ENCODE measurements at places on chromosomes 11 and 22.
A peak's percentile ranks its signal among the peaks of the same experiment; 100 is the strongest.

DNA sequence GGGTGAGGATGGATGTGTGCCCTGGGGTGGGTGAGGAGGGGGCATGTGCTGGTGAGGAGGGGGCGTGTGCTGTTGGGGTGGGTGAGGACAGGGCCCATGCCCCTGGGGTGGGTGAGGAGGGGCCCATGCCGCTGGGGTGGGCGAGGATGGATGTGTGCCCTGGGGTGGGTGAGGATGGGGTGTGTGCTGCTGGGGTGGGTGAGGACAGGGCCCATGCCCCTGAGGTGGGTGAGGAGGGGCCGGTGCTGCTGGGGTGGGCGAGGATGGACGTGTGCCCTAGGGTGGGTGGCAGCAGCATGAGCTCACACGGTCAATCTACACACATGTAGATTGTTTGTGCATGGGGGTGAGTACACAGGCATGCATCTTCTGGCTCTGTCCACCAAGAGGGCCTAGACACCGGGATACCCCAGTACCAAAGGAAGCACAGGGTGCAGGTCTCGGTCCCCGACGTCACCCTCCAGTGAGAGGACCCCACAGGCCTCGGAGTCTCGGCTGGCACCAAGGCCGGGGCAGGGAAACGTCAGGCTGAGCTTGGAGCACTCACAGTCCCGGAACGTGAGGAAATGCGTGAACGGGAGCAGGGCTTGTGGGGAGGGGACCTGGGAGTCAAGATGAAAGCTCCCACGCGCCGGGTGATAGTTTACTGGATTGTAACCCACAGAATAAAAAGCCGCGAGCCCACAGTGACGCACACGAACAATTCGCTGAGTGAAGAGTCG, 37.4 kb upstream of the TOLLIP start:
- DNase-seq: no peak

- no peak for DNase-seq
Measured at GRCh38 chr22:17085277-17086181, 729 bp downstream of the IL17RA start.

- no peak for DNase-seq
Measured at GRCh38 chr22:45638197-45638596, 33.4 kb upstream of the ATXN10 start.

- DNase-seq: no peak
Measured at GRCh38 chr22:23236440-23237184, 56.3 kb downstream of the BCR start.

GRCh38 chr11:74147199-74147929, 23.4 kb downstream of the C2CD3 start:
- DNase-seq: no peak

DNA sequence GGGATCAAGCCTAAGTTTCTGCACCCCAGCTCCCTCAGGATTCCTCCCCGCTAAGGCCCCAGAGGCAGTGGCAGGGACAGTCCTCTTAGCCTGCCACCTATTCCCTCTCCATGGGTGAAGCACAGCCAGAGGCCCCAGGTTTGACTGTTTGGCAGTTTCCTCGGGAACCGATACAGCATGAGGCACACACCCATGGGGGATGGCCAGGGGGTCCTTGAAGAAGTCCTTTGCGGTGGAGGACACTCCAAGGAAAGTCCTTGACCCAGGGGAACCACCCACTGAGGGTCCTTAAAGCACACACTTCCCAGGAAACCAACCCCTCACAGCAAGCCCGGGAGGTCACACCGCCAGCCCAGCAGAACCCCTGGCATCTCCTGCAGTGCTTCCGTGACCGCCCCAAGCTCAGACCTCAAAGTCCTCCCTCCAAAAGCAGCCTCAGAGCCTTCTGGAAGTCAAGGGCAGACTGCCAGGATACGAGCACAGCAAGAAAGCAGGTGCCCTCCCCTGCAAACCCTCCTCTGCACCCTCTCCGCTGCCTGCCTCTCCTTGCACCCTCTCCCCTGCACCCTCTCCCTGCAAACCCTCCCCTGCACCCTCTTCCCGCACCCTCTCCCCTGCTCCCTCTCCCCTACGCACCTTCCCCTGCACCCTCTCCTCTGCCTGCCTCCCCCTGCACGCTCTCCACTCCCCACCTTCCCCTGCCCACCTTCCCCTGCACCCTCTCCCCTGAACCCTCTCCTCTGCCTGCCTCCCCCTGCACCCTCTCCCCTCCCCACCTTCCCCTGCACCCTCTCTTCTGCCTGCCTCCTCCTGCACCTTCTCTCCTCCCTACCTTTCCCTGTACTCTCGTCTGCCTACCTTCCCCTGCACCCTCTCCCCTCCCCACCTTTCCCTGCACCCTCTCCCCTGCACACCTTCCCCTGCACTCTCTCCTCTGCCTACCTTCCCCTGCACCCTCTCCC, 1.4 kb downstream of the SIGIRR start:
- no peak for DNase-seq

- DNase-seq: no peak
Measured at GRCh38 chr11:32429477-32429876, 5.9 kb downstream of the WT1 start.

- DNase-seq: no peak
Measured at GRCh38 chr11:70247042-70247709, 23.3 kb upstream of the PPFIA1 start.

DNA sequence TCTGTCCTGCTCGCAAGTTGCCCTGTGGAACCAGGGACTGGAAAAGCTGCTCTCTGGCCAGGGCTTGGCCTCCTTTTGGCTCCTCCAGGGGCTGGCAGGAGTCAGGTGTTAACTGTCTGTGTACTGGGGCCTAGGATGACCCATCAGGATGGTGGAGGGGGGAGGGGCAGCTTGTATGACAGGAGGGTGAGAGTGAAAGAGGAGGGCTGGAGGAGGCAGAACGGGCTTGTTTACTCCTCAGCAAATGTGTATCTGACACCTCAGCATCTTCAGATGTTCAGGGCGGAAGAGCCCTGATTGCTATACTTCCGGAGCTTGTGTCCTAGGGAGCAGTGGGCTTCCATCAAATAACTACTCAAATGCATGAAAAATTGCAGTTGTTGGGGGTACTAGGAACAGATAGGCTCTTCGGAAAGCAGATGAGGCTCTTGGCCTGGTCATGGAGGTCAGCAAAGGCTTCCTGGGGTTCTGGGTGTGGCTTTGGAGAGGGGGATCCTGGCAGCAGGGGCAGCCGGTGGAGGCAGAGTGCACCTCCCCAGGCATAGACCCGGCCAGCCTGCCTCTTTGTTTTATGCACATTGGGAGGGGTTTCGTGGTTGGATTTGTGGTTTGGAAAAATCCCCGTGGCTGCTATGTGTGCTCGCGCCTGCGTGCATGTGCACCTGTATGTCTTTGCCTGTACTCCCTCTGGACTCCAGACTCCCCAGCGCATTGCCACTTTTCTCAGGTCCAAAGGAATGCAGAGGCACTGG, 31.2 kb downstream of the CD82 start:
- no peak for DNase-seq

- DNase-seq: no peak
Measured at GRCh38 chr11:89487016-89487415, 4.2 kb downstream of the NOX4 start.

DNA sequence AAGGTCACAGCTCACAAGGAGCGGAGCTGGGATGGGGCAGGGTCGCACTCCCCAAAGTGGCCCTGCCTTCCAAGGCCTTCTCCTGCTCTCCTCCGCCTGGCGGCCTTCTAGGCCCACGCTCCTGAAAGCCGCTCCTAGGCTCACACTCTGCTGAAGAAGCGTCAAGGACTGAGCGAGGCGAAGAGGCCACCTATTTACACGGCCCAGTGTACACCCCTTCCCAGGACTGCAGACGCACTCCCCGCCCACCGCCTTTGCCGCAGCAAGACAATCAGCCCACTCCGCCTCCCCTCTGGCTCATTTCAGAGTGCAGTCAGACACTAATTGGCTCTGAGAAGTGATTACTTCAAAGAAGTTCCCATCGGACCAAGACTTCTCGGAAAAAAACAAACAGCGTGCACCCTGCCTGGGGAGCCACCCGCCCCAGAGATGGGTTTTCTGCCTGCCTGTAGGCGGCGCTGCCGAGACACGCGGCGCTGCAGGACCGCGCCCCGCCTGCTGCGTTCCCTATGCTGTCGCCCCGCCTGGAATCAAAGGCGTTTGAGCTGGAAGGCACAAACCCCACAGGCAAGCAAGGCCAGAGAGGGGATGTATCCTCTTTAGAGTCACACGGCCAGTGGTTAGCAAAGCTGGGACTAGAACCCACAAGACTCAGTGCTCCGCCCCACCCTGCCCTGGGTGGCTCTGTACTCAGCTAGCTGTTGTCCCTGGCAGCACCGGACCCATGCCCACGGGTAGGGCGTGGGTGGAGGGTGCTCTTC, 414.8 kb downstream of the BUD13 start:
- peak; percentile 37 for DNase-seq

GRCh38 chr11:123052901-123053721, 8.8 kb downstream of the HSPA8 start:
- DNase-seq: no peak

- DNase-seq: no peak
Measured at GRCh38 chr22:47474895-47475294, 712.4 kb downstream of the TBC1D22A start.

DNA sequence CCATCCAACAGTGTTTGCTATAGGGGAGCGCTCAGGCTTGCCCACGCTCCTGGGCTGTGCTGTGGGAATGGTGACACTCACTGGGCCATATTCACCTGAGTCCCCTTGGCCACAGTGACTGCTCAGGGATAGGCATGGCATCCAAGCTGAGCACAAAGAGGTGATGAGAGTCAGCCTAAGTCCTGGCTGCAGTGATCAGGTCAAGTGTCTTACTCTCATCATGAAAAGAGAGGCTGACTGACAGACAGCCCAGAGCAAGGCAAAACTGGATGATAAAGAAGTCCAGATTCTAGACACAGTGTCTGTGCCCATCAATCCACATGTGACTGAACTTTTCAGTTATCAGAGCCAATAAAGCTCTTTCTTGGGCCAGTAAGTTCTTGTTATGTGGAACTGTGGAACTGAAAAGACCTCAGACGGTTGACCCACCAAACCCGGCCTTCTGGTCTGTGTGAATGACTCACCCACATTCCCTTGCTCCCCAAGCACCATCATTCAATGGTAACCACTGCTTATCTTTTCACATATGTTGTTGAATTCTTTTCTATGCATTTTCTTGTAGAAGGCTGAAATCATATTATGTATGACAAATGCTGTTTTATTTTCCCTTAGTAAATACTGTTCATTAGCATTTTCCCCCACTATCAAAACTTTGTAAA, 43.2 kb upstream of the YPEL1 start:
- no peak for DNase-seq

DNA sequence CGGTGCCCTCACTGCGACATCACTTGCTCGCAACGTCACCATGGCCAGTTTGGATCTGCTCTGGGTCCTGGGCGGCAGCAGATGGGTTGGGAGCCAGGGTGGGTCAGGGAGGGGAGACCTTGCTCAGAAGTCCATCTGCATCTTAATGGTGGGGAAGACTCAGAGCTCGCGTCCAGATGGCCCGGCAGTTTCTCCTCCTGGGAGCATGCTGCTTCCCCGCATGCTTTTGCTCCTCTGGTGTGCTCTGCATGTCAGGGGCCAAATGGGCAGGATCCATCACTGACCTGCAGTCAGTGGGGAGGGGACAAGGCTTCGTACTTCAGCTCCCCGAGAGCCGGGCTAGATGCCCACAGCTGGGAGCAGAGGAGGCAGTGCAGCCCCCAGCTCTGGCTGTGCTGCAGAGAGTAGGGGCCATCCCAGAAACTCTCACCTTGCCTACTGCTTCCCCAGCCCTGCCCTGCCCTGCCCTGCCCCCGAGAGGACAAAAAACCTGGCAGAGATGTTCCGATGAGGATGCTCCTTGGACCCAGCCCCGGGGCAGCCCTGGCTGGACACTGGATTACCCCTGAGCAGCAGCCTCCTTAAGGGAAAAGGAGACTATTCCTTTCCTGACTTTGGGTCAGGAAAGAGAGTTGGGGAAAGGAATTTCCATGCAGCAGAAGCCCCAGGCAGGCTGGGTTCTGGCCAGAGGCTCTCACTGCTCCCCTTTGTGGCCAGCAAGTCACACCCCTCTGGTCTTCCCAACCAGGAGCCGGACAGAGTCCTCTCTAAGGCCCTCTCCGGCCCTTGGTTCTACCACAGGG, 149.9 kb downstream of the PKNOX2 start:
- DNase-seq: no peak

DNA sequence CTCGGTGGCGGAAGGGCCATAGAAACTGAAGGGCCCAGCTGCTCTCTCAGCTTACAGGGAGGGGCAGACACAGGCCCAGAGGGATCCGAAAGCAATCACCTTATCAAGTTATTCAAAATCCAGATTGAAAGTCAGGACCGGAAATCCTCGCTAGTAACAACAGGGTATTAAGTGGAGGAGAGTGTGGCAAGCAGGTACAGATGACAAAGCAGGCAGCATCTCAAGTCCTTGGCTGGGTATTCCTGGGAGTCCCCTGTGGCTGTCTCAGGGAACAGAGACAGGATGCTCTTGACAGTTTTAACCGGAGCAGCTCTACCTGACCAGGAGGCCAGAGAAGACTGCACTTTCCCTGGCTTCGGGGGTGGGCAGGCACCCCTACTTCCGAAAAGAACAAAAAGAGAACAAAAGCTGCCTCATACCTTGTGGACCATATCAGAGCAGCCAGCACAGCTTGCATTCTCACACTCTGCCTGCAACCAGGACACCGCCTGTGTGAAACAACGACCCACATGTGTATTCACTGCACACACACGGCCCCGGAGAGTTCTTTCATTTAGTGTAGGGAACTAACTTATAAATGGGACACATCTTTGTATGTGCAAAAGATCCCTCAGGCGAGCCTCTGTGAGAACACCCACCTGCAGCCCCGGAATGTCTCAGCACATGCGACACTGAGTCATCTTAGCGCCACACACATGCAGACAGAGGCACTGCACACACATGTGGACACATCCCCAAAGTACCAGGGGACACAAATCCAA, 78.3 kb downstream of the MICAL3 start:
- DNase-seq: no peak

GRCh38 chr22:49525360-49525759, 302.3 kb downstream of the BRD1 start:
- no peak for DNase-seq

DNA sequence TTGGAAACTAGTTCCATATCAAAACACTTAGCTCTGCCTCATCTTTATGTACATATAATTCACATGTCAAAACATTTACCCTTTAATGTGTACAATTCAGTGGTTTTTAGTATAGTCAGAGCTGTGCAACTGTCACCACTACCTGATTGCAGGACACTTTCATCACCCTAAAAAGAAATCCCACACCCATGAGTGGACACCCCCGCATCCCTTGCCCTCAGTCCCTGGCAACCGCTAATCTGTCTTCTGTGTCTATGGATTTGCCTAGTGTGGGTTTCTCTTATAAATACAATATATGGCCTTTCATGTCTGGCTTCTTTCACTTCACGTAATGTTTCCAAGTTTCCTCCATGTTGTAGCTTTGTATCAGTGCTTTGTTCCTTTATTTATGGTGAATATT, 8.6 kb upstream of the EMID1 start:
- DNase-seq: no peak

GRCh38 chr22:30572840-30573593, 1.4 kb downstream of the GAL3ST1 start:
- no peak for DNase-seq

- no peak for DNase-seq
Measured at GRCh38 chr11:7348432-7349304, 97.0 kb downstream of the SYT9 start.

DNA sequence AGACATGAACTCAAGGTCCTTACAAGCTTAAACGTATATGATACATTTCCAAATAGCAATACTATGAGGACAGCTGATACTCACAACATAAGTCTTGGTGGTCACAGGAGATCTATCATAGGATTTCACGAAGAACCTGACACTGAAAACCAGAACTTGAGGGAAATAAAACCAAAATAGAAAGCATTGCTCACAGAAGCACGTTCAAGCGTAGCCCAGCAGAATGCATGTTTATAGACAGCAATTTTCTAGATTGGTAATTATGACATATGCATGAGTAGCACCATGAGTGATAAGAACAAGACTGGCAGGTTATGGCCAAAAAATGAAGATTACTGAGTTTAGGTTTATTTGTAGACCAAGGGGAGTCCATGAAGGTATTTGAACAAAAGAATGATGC, 243.5 kb downstream of the ETS1 start:
- no peak for DNase-seq

All from HCT116 (cell line).